ENCODE measurements at places on chromosomes 5 and 9. TPM values are rescaled to one million over a fixed set of nuclear protein-coding genes. Genes with fewer than 3 reads are reported as not detected.

DNA sequence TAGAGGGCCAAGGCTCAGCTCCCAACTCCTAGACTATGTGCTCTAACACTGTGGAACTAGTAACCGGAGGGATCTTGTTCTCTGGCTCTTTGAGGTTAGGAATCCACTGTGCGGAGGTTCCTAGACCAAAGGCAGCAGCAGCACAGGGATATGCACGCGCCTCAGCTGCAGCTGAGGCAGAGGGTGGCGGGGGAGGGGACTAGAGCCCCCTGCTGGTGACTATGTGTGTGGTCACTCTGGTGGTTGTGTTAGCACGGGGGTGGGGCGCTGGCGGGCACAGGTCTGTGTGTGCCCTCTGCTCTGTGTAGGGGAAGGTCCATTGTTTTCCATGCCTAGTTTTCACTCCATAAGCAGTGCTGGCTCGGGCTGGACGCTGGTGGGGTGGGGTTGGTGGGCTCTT is 458.0 kb upstream of the IZUMO3 start:
- no peak for DNase-seq

DNA sequence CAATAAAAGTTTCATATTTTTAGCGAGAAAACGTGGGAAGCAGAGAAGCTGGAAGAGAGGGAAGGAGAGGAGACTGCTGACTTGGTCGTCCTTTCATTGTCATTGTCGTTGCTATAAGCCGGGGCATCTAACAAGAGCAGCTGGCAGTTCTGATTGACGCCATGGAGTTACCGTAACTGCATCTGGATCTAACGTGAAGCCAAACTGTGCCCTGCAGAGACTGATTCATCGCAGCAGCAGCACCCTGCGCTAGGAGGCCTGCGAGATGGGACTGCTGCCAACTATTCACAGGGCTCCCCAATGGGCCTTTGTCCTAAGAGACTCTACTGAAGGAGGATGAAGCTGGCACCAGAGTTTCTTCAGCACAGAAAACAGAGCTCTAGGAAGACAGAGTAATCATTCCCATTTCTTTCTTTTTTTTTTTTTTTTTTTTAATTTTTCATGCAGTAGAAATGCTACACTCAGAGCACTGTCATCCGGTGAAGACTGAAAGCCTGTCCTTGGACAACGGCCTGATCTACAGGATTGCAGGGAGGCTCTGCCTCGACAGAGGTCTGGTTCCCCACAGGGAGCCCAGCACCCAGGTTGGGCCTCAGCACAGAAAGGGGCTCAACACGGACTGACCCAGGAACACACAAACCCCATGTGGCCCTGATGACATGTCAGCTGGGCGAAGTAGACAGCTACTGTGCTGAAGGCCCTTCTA is 47.8 kb downstream of the RETREG1 start:
- no peak for DNase-seq

GRCh38 chr5:126793097-126793496 is 16.2 kb downstream of the LMNB1 start:
- no peak for DNase-seq

DNA sequence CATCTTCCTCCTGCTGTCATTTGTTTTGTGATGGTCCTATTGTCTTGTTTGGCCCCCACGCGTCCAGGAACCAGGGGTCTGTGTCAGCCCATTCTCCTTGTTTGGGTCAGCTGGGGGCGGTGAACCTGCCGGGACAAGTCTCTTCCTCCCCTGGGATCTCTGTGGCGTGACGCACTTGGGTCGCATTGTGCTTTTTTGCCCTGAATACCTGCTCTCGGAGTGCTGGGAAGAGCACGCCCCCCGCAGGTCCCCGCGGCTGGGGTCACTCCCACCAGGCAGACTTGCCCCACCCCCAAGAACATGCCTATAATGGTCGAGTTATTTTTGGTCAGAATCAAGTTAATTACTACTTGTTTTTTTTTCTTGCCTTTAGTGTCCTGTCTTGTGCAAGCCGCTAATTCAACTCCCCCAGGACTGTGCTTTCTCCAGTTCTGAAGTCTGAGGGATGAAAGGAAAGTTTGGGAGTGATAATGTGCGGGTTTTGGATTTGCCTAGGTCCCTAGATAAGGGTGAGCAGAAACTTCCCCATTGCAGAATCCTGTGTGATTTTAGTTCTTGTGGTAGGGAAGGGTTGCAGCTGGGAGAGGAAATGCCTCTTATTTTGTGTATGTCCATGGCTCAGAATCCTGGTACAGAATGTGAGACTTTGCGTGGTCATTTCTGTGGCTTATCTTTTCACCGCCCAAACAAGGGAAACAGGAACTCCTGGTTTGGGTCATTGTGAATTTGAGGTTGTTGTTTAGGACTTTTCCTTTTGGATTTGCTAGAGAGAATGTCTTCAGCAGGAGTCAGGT is 789 bp downstream of the ACER2 start:
- no peak for DNase-seq

DNA sequence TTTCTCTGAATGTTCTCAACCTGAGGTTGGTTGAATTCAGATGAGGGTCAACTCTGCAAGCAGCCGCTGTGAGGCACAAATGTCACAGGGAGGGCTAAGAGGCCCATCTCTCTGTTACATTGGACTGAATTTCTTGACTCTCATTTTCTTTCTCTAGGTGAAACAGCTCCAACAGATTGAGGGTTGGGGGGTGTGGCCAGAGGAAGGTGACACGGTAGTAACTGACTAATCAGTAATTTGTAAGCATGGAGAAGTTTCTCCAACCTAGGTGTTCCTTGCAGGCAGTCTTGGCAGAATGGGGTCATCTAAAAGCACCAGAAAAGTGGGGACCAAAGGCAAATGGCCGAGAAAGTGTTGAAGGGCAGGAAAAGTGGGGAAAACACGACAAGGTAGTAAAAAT is 16.8 kb downstream of the CCT5 start:
- DNase-seq, result no peak

DNA sequence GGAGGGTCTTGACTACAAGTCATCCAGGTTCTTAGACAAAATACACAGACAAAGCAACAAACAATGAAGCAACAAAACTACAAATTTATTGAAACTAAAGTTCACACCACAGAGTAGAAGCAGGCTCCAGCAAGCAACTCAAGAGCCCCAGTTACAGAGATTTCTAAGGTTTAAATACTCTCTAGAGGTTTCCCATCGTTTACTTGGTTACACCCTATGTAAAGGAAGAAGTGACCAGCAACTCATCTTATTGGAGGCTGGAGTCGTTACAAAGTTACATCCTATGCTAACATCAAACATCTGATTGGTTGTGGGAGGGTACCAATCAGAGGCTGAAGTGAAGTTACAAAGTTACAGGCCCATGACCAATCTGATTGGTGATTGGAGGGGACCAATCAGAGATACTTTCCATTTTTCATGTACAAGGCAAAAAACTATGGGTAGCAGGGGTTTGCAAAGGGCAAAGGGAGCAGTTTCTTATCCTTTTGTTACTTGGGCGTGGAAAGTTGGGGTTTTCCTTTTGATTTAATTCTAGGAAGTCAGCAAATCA is 2292.6 kb upstream of the C9orf72 start:
- no peak for DNase-seq

DNA sequence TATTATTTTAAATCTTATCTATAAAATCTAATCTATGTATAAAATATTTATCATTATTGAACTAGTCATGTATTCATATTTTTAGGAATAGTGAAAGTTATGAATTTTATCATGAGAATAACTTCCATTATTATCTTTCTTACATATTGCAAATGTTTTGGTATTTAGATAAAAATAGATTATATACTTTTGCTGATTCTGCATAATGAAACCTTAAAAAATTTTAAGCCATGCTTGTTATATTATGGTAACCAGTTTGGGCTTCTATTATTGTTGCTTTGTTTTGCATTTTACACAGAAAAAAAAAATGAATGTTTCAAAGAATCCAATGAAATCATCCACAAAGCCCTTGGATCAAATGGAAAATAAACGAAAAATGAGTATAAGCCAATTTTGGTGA is 772.5 kb downstream of the NR2F1-AS1 start:
- DNase-seq, result no peak

Gene FAM151B
- total RNA-seq, result 2.7 TPM

GRCh38 chr5:148842161-148842560 is 15.8 kb downstream of the ADRB2 start:
- no peak for DNase-seq

DNA sequence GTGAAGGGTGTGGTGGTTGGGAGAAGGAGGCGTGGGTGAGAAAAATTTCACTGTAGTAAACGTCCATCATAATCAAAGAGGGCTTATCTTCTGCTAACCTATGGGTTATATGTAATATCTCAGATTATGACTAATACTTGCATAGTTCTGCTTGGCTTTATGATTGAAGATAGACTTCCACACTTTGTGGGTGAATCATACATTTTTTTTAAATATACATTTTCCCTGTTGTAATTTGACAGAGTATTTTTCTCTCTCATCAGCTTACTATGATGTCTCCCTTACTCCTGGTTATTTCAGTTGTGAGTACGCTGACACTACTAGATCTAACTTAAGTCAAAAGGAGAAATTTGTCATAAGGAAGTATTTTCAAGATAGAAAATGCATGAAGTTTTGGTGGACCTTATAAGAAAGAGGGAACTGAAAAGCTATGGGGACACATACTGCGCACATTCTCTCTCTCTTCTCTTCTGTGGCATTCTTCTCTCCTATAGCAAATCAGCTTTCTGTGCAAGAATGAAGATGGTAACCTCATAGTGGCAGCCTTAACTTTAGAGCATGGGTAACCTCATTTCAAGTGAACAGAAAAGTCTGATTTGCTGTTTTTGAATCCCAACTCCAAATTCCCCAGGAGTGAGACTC is 4.9 kb upstream of the JAK2 start:
- no peak for DNase-seq

- no peak for DNase-seq
Measured at GRCh38 chr9:34927061-34927460, 31.0 kb upstream of the PHF24 start.

Gene CLPTM1L
- total RNA-seq, result 164 TPM

Gene DMGDH
- not detected for total RNA-seq

Gene TAS2R1
- total RNA-seq, result not detected

Gene ELOVL7
- total RNA-seq, result 0.07 TPM

DNA sequence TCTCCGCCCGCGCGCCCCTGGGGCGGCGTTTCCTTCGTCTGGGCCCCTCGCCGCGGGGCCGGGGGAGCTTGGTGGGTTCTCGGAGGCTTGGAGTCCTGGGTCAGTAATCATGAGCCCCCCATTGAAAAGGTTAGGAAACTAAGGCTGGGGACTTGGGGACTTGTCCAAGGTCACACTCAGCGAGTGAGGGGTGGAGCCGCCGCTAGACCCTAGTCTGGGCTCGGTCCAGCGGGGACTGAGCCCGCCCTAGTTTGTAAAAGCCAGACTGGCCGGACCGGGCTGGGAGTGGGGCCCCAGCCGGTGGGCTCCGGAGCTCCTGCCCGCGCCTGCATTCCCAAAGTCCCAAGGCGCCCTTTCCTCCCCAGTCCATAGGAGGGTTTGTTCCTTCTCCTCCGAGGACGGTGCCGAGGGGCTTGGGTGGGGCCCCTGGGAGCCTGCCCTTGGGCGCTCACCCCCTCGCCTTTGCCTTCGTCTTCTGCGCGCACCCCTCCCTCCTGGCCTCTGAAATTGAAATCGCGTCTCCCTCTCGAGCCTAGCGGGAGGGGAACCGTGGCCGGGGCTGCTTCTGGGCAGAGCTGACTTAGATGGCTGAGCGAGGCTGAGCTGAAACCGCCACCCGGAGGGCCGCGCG is 995 bp downstream of the OLFM1 start:
- no peak for DNase-seq

- DNase-seq, result no peak
Measured at GRCh38 chr5:174444479-174445188, 279.7 kb upstream of the MSX2 start.

DNA sequence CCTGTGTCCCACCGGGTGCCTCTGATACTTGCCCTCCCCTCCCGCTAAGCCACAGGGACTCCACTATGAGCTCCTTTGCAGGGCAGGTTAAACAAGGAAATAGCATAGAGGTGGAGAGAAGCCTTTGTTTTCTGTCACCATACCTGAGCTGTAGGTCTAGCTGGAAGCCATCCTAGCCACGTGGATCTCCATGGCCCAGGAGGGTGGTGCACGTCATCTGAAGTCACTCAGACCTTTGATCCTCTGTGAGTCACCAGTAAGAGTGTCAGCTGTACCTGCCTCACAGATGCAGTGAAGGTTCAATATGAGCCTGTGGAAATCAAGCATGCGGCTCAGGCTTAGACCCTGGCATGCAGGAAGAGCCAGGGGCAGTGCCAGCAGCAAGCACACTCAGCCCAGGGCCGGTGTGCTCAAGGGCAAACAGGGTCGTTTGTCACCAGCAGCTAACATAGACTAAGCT is 55.1 kb downstream of the ASS1 start:
- no peak for DNase-seq

Gene LMBRD2
- 8.3 TPM for total RNA-seq

- DNase-seq, result no peak
Measured at GRCh38 chr5:35698047-35698808, 80.6 kb downstream of the SPEF2 start.

DNA sequence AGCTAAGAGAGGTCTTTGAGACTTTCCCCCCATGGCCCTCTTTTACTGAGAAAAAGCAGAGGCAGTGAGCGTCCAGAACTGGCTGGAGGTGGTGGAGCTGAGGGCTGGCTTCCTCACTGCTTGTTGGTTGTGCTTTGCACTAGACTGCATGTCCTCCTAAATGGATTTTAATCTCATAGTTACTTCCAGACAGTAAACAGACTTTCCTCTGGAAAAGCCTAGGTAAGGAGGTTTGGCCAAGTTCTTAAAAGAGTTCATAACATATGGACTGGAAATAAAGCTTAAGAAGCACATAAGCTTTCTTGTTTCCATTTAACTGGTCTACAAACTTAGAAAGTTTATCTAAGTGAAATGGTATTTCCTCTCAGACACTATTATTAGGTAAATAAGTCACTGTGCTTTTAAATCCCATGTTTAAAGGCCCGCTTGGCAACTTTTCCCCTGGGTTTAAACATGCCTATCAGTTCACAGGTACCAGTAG is 2.0 kb downstream of the ASPN start:
- DNase-seq, result no peak

GRCh38 chr9:113738893-113739604 is 137.1 kb upstream of the ZNF618 start:
- DNase-seq, result no peak

Gene CFAP157
- total RNA-seq, result not detected

Measured in HFFc6 (cell line).